ENCODE measurements at places on chromosomes 5 and 9.
A peak's percentile ranks its signal among the peaks of the same experiment; 100 is the strongest.

DNA sequence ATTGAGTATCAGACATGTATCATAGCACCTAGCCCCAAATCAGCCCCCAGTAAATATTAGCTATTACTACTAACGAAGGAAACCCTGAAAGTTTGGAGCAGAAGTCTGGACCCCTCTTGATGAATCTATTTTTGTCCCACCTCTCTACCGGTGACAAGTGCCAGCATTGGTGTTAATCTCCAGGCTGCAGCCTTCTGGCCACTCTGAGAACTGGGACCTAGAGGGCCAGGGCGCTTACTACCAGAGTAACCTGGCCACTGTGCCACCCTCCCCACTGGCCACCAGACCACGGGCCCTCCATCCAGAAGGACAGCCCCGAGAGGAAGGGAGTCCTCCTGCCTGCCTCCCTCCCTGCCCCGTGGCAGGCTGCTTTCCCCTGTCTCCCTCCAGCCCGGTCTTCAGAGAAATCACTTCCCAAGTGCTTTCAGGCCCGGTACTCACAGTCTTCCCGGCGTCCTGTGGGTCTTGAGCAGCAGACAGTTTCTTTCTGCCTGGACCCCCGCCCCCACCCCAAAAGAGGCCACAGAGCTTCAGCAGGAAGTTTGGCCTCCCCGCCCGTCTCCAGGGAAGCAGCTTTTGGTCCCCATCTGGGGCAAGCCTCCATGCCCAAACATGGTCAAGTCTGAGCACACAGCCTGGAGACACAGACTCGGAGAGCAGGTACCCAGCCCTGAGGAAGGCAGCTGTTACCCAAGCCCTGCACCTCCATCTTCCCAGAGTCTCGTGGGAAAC, at the start of gene KCNMB1:
Gene KCNMB1 (minus strand): TSS at position 550 of the 732 bp plus-strand sequence. CDS start 3,920 bp downstream, outside the sequence.
- no peaks in the 10 kb centered on the region for H3K36me3 ChIP-seq
- no peak within 1 kb of the TSS for H3K27ac ChIP-seq
- peak; percentile 69 for DNase-seq
- peaks cover 2% of the 10 kb centered on the region for H3K27me3 ChIP-seq

GRCh38 chr9:126609191-126609590, 4.5 kb upstream of the LMX1B start:
- H3K27ac ChIP-seq, result no peak overlapping the region
- no peaks in the 10 kb centered on the region for H3K36me3 ChIP-seq
- H3K27me3 ChIP-seq, result peaks cover 63% of the 10 kb centered on the region
- no peak overlapping the region for H3K4me3 ChIP-seq
- DNase-seq, result peak; percentile 48
- no peaks in the 10 kb centered on the region for H3K4me1 ChIP-seq

- DNase-seq, result no peak
- H3K36me3 ChIP-seq, result no peaks in the 10 kb centered on the region
- no peaks in the 10 kb centered on the region for H3K4me1 ChIP-seq
- H3K4me3 ChIP-seq, result no peak overlapping the region
Measured at GRCh38 chr5:81021486-81021885, 61.3 kb downstream of the RASGRF2 start.

GRCh38 chr9:110954822-110955291, 83.4 kb downstream of the LPAR1 start:
- no peak overlapping the region for H3K27ac ChIP-seq
- H3K4me3 ChIP-seq, result no peak overlapping the region
- H3K36me3 ChIP-seq, result peaks cover 10% of the 10 kb centered on the region
- no peaks in the 10 kb centered on the region for H3K27me3 ChIP-seq

- H3K27ac ChIP-seq, result no peak overlapping the region
- no peaks in the 10 kb centered on the region for H3K4me1 ChIP-seq
- H3K4me3 ChIP-seq, result no peak overlapping the region
- DNase-seq, result no peak
- no peaks in the 10 kb centered on the region for H3K27me3 ChIP-seq
- peaks cover 14% of the 10 kb centered on the region for H3K36me3 ChIP-seq
Measured at GRCh38 chr9:113386571-113387393, 10.0 kb upstream of the HDHD3 start.

- no peak overlapping the region for H3K4me3 ChIP-seq
- H3K4me1 ChIP-seq, result no peaks in the 10 kb centered on the region
- no peak overlapping the region for H3K27ac ChIP-seq
- no peaks in the 10 kb centered on the region for H3K27me3 ChIP-seq
- peaks cover 80% of the 10 kb centered on the region for H3K36me3 ChIP-seq
Measured at GRCh38 chr5:150723845-150724244, 23.0 kb upstream of the RBM22 start.

DNA sequence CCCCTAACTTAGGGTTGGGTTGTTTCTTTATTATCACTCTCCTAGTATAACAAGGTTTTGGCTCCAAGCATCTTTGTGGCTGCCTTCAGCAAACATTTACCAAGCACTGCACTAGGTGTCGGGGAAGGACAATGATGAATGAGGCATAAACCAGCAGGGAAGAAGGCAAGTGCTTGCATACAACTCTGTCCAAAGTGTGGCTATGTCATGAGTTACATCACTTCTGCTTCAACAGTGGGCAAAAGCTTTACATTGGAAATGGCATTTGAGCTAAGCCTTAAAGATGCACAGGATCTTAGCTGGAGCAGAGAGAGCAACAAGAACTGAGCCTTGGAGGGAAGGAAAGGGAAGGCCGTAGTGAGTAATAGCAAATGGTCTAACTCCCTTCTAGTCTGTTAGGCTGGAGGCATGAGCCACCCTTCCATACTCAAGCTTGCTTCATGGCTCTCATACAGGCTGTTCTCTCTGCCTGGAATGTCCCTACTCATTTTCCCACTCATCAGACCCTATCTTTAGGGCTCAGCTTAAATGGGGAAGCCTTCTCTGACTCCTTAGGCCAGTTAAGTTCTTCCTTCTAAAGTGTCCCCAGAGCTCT, 121.8 kb downstream of the SEMA6A start:
- no peak overlapping the region for H3K27ac ChIP-seq
- H3K4me3 ChIP-seq, result no peak overlapping the region
- no peaks in the 10 kb centered on the region for H3K36me3 ChIP-seq
- H3K27me3 ChIP-seq, result no peaks in the 10 kb centered on the region
- peaks cover 19% of the 10 kb centered on the region for H3K4me1 ChIP-seq

- H3K36me3 ChIP-seq, result no peaks in the 10 kb centered on the region
- no peaks in the 10 kb centered on the region for H3K27me3 ChIP-seq
- peaks cover 7% of the 10 kb centered on the region for H3K4me1 ChIP-seq
- peak; percentile 43 for DNase-seq
Measured at GRCh38 chr5:53170746-53171349, 61.3 kb upstream of the MOCS2 start.

GRCh38 chr9:79617395-79617794, 45.6 kb downstream of the TLE4 start:
- H3K4me1 ChIP-seq, result peaks cover 17% of the 10 kb centered on the region
- H3K36me3 ChIP-seq, result no peaks in the 10 kb centered on the region
- no peak overlapping the region for H3K4me3 ChIP-seq
- H3K27me3 ChIP-seq, result no peaks in the 10 kb centered on the region
- DNase-seq, result no peak

- no peaks in the 10 kb centered on the region for H3K4me1 ChIP-seq
- no peak overlapping the region for H3K4me3 ChIP-seq
- DNase-seq, result no peak
- H3K36me3 ChIP-seq, result no peaks in the 10 kb centered on the region
Measured at GRCh38 chr5:6362846-6363245, 15.5 kb downstream of the MED10 start.

DNA sequence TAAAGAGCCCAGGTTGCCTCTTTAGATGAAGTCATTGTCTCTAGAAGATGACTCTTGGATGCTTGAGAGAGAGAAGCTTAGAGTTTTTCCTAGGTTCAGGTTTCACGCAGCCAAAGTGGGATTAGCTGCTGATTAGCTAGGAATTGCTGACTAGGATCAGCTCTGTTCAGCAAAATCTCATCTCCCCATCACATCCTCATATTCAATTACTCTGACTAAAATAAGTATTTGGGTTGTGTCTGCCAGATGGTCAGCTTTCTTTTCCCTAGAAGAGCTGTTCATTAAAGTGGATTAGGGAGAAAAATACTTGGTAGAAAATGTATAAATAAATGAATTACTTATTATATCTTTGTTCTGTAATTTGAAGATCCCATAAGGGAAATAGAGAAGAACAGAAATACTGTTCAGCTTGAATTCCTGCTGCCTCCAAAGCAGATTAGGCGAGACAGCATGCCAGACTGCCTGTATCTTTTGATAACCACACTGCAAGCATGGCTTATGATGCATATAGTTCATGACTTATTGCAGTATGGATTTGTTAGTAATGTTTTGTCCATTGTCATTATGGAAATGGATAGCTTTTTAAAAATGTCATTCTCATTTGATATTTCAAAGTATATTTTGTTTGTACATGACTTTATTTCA, 184.8 kb upstream of the CD180 start:
- no peak overlapping the region for H3K27ac ChIP-seq
- H3K36me3 ChIP-seq, result no peaks in the 10 kb centered on the region
- H3K4me3 ChIP-seq, result no peak overlapping the region
- no peak for DNase-seq
- no peaks in the 10 kb centered on the region for H3K4me1 ChIP-seq

DNA sequence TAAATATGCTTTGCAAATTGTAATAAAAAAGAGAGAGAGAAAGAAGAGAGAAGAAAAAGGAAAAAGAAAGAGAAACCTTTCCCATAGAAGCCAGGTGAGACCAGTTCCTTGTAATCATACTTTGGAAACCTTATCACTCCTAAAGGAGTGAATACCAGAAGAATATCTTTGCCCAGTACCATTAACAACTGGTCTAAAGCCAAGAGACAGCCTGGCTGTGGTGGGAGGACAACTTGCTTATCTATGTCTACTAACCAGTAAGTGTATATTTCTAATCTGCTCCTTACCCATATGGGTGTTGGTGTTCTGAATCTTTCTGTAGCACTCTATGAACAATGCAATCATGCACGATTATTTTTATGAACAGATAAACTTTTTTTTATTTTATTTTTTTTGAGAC, 10.5 kb upstream of the TXN start:
- H3K36me3 ChIP-seq, result no peaks in the 10 kb centered on the region
- H3K4me3 ChIP-seq, result no peak overlapping the region
- no peak for DNase-seq
- H3K27ac ChIP-seq, result no peak overlapping the region

DNA sequence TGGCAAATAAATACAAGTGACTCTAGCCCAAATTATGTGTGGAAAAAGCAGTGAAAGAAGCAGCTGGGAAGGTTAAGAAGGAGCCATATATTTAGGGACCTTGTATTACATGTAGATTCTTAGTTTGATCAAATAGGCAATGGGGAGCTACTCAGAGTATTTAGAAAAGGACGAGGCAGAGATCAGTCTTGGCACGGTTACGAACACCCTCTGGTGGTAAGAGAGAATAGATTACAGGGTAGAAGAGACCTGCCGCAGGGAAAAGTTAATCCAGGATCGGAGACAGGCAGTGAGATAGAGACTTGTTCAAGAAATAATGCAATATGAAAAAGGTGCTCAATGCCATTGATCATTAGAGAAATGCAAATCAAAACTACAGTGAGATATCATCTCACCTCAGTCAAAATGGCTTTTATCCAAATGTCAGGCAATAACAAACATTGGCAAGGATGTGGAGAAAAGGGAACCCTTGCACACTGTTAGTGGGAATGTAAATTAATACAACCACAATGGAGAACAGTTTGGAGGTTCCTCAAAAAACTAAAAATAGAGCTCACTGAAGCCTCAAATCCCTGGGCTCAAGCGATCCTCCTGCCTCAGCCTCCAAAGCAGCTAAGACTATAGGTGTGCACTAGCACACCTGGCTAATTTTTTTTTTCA, 12.0 kb downstream of the INIP start:
- DNase-seq, result no peak
- H3K4me1 ChIP-seq, result no peaks in the 10 kb centered on the region
- H3K27me3 ChIP-seq, result no peaks in the 10 kb centered on the region
- peaks cover 3% of the 10 kb centered on the region for H3K36me3 ChIP-seq
- no peak overlapping the region for H3K27ac ChIP-seq

DNA sequence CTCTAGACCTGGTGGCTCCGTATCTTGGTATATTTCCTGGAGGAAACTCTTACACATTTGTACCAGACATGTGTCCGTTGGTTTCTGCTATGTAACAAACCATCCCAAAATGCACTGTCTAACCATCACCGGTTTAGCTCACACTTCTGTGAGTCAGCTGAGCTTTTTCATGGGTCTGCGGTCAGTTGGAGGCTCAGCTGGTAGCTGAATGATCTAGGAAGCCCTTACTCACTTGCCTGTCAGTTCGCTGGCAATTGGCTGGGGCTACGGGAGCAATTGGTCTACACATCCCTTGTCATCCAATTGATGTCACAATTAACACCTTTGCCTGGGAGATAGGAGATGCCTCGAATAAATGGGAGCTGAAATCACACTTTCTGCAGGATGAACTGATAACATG, 11.6 kb upstream of the WHRN start:
- H3K4me3 ChIP-seq, result no peak overlapping the region
- peak; percentile 86 for DNase-seq
- H3K36me3 ChIP-seq, result no peaks in the 10 kb centered on the region

- peaks cover 5% of the 10 kb centered on the region for H3K4me1 ChIP-seq
- peak; percentile 97 for DNase-seq
- no peaks in the 10 kb centered on the region for H3K27me3 ChIP-seq
- no peak overlapping the region for H3K27ac ChIP-seq
Measured at GRCh38 chr9:136975644-136976043, 1.7 kb upstream of the PTGDS start.

GRCh38 chr5:181120306-181120705, 10.7 kb downstream of the OR2V1 start:
- H3K27me3 ChIP-seq, result peaks cover 21% of the 10 kb centered on the region
- no peaks in the 10 kb centered on the region for H3K36me3 ChIP-seq
- H3K27ac ChIP-seq, result no peak overlapping the region
- peaks cover 8% of the 10 kb centered on the region for H3K4me1 ChIP-seq

GRCh38 chr9:79600466-79600865, 28.7 kb downstream of the TLE4 start:
- no peak for DNase-seq
- H3K36me3 ChIP-seq, result peaks cover 3% of the 10 kb centered on the region
- no peaks in the 10 kb centered on the region for H3K4me1 ChIP-seq
- no peak overlapping the region for H3K4me3 ChIP-seq
- no peaks in the 10 kb centered on the region for H3K27me3 ChIP-seq

DNA sequence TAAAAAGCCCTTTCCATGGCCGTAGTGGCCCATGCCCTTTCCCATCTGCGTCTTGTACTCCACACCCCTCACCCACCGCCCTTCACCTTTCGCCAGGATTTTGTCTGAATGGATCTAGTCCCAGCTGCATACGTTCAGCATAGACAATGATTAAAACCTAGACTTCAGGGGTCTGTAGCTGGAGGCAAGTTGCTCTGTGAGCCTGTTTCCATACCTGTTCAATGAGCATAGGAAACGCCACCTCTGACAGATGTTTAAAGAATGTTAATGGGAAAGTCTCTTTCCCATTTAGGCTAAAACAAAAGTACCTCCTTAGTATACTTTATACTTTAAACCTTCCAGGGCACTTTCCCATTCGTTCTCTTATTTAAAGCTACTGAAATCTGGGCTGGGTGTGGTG, 105.7 kb downstream of the SPRY4 start:
- H3K27ac ChIP-seq, result no peak overlapping the region
- H3K4me1 ChIP-seq, result peaks cover 16% of the 10 kb centered on the region
- DNase-seq, result no peak
- H3K4me3 ChIP-seq, result no peak overlapping the region
